Tibial artery (tissue), 4 donors: ENCODE measurements at places on chromosomes 4 and X.

DNA sequence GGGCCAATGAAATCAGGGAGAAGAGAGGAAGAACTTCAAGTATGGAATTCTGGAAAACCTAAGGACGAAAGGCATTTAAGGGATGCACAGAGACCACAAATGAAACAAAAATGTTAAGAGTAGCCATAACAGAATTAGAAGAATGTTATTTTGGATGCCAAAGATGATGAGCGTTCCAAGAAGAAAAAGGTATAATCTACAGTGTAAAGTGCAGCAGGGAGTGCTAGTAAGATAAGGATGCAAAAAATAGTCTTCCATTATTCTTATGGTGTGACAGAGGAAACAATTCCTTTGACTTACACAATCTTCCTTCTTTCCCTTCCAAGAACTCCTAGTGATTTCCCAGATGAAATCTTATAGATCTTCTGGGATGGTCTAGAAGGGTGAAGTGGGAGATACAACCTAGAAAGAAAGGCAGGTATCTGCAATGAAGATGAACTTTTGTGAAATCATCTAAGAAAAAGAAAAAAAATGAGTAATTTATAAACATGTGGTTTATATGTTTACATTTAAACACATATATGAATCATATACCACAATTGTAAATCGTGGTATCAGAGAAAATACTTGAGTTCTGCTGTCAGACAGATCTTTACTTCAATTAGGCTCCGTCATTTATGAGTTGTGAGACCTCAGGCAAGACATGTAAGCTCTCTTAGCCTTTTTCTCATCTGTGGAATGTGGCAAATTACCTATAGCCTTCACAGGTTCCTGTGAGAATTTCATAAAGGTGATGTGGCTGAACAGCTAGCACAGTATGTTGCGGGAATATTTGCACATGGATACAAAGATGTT, 8.1 kb downstream of the MORF4L2 start:
- peaks cover 22% of the 10 kb centered on the region for H3K36me3 ChIP-seq
- no peak overlapping the region for H3K4me3 ChIP-seq
- H3K27me3 ChIP-seq = no peaks in the 10 kb centered on the region
- H3K27ac ChIP-seq = no peak overlapping the region

DNA sequence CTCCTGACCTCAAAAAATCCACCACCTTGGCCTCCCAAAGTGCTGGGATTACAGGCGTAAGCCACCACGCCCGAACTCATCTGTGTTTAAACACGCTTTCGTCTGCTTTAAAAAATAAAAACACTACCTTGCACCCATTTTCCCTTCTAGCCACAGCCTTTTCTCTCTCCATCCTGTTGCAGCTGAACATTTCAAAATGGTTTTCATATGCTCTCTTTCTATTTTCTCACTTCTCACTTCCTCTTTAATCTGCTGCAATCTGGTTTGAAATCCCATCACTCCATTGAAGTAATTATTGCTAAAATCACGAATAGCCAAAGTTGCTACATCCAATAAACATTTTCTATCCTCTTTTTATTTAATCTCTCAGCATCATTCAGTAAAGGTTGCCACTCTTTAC, 70.0 kb downstream of the DCHS2 start:
- H3K27me3 ChIP-seq = no peaks in the 10 kb centered on the region
- DNase-seq = no peak
- no peaks in the 10 kb centered on the region for H3K4me1 ChIP-seq
- H3K36me3 ChIP-seq = no peaks in the 10 kb centered on the region

GRCh38 chrX:7950865-7951264, 23.7 kb upstream of the PNPLA4 start:
- H3K27me3 ChIP-seq = no peaks in the 10 kb centered on the region
- no peaks in the 10 kb centered on the region for H3K4me1 ChIP-seq
- DNase-seq = no peak

DNA sequence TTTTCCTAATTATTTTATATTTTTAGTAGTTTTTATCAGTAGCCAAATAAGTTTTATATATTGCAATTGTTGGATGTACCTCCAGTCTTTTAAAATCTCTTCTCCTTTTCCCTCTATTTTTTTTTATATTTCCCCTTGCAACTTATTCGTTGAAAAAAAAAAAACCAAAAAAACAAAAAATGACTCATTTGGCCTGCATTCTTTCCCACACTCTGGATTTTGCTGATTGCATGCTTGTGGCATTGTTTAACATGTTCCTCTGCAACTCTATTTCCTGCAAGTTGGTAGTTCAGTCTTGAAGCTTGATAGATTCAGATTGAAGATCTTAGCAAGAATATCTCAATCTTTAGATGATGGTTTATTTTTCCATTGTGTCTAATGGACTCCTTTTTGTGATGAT, 260.6 kb upstream of the BOD1L1 start:
- no peaks in the 10 kb centered on the region for H3K27me3 ChIP-seq
- no peaks in the 10 kb centered on the region for H3K4me1 ChIP-seq
- no peak for DNase-seq
- no peak overlapping the region for H3K4me3 ChIP-seq
- H3K27ac ChIP-seq = no peak overlapping the region

DNA sequence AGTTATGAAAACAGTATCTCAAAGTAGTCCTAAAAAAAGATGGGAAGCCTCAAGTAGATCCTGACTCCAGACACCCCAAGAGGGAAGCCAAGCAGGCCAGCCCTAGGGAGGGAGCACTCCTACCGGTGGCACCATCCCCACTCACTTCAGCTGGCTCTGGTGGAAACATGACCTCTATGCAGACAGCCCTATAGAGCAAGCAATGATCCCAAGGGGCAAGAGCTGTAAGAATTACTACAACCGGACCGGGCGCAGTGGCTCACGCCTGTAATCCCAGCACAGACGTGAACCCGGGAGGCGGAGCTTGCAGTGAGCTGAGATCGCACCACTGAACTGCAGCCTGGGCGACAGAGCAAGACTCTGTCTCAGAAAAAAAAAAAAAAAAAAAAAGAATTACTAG, 5.7 kb downstream of the LETM1 start:
- no peaks in the 10 kb centered on the region for H3K27me3 ChIP-seq
- no peak overlapping the region for H3K27ac ChIP-seq
- H3K36me3 ChIP-seq = peaks cover 21% of the 10 kb centered on the region
- H3K4me1 ChIP-seq = peaks cover 17% of the 10 kb centered on the region
- no peak overlapping the region for H3K4me3 ChIP-seq

DNA sequence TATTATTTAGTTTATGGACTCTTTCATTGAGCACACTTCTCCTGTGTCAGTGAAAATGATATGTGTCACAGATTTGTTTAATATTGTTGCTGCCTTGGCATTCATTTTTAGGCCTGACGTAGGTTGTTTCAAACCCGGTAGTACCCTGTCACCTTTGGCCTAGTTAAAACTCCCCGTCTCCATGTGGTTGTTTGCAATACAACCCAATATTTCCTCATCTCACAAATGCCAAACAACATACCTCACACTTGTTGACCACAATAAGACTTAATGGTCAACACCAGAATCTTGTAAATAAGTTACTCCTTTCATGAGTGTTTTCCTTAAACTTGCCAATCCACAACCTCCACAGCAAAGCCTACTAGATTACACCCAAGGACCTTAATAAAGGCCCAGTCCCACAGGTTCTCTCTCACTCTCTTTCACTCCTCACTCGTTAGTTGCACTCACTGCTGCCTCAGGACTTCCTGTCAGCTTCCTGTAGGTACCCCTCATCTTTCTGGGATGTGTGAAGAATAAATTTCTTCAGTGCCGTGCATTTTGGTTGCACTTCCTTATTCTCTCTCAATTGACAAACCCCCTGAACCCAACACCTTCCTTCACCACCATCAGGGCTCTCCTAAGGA, 31.3 kb downstream of the IL13RA2 start:
- DNase-seq = no peak
- H3K36me3 ChIP-seq = no peaks in the 10 kb centered on the region
- H3K4me1 ChIP-seq = no peaks in the 10 kb centered on the region

DNA sequence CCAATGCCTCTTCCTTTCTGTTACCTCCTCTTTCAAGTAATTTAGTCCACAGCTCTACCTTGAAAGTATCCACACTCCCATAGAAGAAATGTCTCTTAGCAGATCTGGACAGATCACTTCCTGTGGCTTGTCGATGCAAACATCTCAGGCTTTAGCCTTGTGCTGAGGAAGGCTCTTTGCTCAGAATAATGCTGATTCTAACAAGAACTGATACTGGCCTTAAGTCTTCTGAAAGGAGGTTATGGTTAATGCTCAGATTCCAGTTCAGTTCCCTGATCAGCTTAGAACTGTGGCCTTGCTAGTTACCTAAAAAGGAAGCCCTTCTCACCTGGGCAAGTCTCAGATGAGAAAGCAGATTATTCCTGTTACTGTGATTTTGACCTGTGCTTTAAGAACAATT, 230.1 kb upstream of the FAT4 start:
- H3K4me1 ChIP-seq = no peaks in the 10 kb centered on the region
- no peak overlapping the region for H3K4me3 ChIP-seq
- no peak overlapping the region for H3K27ac ChIP-seq

GRCh38 chrX:31353095-31353494, 281.3 kb upstream of the FTHL17 start:
- no peaks in the 10 kb centered on the region for H3K4me1 ChIP-seq
- no peak overlapping the region for H3K4me3 ChIP-seq
- no peaks in the 10 kb centered on the region for H3K36me3 ChIP-seq
- no peak overlapping the region for H3K27ac ChIP-seq
- DNase-seq = no peak

DNA sequence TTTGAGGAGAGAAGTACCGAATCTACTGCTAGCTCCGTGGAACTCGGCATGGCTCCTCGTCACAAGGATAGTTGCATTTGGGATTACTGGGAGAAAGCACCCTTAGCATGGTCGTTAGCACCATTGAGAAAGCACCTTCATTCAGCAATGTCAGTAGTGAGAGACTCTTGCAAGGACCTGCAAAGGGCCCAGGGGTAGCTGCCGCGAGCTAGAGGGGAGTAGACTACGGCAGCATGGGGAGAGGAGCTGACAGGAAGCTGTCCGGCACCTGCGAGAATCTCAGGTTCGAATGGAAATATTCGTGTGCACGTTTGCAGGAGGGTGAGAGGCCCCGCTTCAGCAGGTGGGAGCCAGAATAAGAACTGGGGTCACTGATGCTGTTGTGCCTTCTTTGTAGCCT, 20.2 kb downstream of the TLR10 start:
- H3K27ac ChIP-seq = no peak overlapping the region
- no peaks in the 10 kb centered on the region for H3K27me3 ChIP-seq
- no peaks in the 10 kb centered on the region for H3K4me1 ChIP-seq
- no peak for DNase-seq
- no peak overlapping the region for H3K4me3 ChIP-seq

DNA sequence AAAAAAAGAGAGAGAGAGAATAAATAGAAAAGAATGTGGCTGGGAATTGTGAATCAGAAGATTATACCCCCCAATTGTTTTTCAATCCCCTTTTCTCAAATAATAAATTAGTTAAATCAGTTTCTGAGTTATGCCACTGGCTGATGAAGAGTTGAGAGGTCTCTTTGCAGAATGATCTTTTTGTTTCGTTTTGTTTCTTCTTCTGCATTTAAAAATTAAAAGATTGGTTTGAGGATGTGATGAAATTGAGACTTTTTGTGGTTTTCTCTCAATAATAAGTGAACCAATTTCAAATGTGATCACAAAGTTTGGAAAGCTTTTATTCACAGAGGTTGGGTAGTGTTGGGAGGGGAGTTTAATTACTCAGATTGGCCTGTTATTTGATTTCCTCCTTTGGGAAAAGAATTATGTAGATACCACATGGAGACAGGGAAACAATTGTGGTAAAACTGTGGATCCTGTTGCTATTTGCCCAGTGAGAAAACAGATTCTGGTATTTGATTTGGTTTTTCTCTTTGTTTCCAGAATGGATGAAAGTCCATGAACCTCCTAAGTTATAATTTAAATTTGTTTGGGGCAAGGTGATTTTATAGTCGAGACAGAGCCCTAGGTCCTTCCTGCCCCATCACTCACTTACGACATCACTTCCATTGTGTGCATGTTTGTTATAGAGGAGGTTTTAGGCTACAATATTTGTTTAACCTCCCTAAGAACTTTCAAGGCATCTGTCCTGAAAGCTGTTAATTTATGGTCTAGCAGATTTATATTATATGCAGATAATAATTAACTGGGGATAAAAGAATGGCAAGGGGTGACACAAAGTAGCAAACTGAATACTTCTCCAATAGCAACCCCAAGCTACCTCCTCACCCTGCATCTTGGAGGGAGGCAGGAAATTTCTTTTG, 92.0 kb upstream of the BMPR1B start:
- H3K4me3 ChIP-seq = no peak overlapping the region
- H3K36me3 ChIP-seq = peaks cover 40% of the 10 kb centered on the region
- H3K27me3 ChIP-seq = no peaks in the 10 kb centered on the region
- H3K27ac ChIP-seq = no peak overlapping the region
- peaks cover 12% of the 10 kb centered on the region for H3K4me1 ChIP-seq
- no peak for DNase-seq

DNA sequence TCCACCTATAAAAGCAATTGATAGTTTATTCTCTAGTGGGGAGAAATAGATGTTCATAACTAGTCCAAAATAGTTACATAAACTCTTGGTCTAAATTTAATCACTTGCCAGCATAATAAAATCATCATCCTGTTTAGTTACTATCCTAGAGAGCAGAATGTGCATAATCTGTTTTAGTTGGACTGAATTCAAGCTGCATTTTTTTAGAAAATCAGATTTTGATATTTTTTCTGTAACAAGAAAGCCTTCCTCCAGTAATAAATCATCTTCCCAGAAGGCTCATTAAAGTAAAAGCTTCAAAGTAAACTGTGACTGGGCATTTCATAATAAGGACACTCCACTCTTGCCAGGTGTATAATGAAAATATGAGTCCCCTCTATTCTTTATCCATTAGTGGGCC, 453.1 kb downstream of the TRAM1L1 start:
- no peak for DNase-seq
- no peaks in the 10 kb centered on the region for H3K36me3 ChIP-seq
- H3K27ac ChIP-seq = no peak overlapping the region
- H3K27me3 ChIP-seq = no peaks in the 10 kb centered on the region

GRCh38 chr4:153759407-153760316, at the start of gene RNF175:
Gene RNF175, minus strand, starts transcription at chr4:153760024. Its CDS starts 162 bp downstream, at chr4:153759862.
- no peak within 1 kb of the TSS for H3K27ac ChIP-seq
- H3K36me3 ChIP-seq = no peaks in the 10 kb centered on the region
- no peak for DNase-seq
- H3K4me1 ChIP-seq = no peaks in the 10 kb centered on the region

- H3K27ac ChIP-seq = no peak overlapping the region
- H3K36me3 ChIP-seq = no peaks in the 10 kb centered on the region
- no peak for DNase-seq
Measured at GRCh38 chrX:43551590-43551989, 104.5 kb upstream of the MAOA start.

DNA sequence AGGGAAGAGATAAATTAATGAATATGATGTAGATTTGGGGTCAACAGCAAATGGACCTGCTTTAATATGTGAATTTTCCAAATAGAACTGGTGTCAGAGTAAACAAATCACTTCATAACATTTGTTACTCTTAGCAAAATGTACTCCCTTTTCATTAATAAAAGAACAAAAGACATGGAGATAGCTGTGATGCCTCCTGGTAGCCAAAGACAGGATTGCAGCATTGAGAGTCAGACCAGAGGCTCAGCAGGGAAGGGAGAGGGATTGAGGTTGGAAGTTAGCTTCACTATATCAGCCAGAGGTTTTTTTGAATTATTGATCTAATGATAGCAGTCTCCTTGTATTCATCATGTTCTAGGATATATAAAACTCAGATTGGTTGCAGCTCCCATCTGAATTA, 17.4 kb upstream of the RAB40A start:
- H3K27ac ChIP-seq = peak overlapping the region; percentile 81
- peaks cover 71% of the 10 kb centered on the region for H3K4me1 ChIP-seq
